ENCODE measurements at places on chromosomes 11 and 22. TPM values are rescaled to one million over a fixed set of nuclear protein-coding genes. Genes with fewer than 3 reads are reported as not detected.

RASL10A gene
- under 0.01 TPM for total RNA-seq

CASP12 gene
- 0.52 TPM for total RNA-seq

BUD13 gene
- 18.8 TPM for total RNA-seq

NFRKB gene
- 14.6 TPM for total RNA-seq

TNNI2 gene
- 2,937 TPM for total RNA-seq

GDPD4 gene
- total RNA-seq = not detected

Measured in skeletal muscle tissue (tissue), 5 donors.